ENCODE measurements at places on chromosomes 16 and 17. TPM values are rescaled to one million over a fixed set of nuclear protein-coding genes. Genes with fewer than 3 reads are reported as not detected.

Gene SLC43A2
- 0.57 TPM for total RNA-seq

Gene OMG
- not detected for total RNA-seq

Gene TBC1D3E
- total RNA-seq, result not detected

Gene OR4D1
- 0.18 TPM for total RNA-seq

Gene THUMPD1
- total RNA-seq, result 40.4 TPM

Gene CCL8
- not detected for total RNA-seq

- no peak for DNase-seq
Measured at GRCh38 chr17:61280338-61280737, 119.3 kb upstream of the TBX2 start.

GRCh38 chr17:62712171-62712581 is 84.7 kb downstream of the MRC2 start:
- peak; percentile 28 for DNase-seq

DNA sequence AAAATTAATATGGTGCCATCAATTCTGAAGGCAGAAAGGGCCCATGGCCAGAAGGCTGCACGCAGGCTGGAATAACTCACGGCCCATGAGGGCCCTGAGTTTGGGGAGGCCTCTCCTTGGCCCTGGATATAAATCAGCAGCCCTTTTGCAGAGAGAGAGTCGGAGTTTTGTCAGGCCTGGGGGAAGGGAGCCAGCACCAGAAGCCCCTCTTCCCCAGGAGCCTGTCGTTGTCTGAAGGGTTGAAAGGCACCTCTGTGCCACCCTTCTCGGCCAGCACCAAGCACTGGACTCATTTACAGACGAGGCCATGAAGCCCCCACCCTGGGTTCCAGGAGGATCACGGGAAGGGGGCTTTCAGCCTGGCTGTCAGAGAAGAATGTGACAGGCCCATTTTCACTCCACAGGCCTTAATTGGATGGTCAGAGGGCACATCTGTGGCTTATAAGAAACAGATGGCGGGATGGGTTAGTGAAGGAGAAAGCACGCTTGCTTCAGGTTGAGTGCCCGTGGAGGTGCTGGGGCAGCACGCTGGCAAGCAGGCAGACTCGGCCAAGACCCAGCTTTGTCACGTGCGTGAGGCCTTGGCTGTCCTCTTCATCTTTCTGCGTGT is 140.6 kb downstream of the CLEC16A start:
- DNase-seq, result no peak

- DNase-seq, result no peak
Measured at GRCh38 chr16:85498607-85499006, 114.5 kb upstream of the GSE1 start.

DNA sequence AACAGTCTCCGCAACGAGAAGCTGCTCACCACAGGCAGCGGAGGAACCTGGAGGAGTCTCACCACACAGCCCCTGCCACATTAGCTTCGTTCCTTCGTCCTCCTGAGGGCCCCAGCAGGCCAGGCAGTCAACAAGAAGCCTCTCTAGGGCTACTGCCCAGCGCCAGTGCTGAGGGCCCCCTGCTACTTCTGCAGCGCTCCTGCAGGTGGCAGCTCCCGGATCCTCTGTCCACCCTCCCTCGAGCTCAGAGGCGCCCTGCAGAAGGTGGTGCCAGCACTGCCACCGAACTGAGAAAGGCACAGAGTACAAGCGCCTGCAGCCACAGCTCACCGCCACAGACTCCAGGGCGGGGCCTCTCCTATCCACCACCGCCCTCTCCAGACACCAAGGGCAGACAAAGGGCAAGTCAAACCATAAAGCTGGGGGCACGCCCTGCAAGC is 27.3 kb downstream of the KDM8 start:
- peak; percentile 54 for DNase-seq

DNA sequence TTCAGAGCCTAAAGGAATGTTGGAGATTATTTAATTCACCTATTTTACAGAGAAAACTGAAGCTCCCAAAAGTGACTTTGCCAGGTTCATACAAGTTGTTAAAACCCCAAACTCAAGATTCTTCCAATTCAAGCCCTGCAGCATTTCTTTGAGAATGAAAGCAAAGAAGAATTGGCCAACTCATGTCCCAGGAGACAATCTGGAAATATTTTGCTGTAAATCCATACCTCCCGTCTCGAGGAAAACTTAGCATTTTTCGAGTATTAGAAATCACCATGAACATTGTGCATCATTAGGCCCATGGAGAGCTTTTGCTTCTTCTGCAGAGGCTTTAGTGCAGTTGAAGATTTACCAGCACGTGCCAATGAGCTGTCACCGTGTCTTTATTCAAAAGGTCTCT is 176.4 kb upstream of the KCNJ16 start:
- no peak for DNase-seq

DNA sequence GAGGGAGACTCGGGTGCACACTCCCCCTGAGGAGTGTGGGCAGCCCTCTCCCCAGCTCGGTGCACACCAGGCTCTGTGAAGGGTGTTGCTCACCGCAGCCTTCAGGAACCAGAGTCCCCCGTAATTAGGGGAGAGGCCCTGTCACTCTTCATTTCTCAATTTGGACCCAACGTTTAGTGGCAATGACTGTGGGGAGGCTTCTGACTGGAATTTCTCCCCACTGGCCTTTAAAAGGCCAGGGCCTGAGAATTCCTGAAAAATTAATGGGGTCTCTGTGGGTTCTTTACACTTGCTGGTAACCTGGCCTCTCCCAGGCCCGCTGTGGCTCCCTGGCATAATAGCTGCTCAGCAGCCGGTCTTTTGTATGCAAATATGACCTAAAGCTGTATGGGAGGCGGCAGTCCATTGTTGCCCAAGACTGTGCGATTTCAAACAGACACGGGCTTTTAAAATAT is 209.7 kb downstream of the MSI2 start:
- no peak for DNase-seq

GRCh38 chr16:59259950-59260319 is 525.8 kb upstream of the GOT2 start:
- no peak for DNase-seq

DNA sequence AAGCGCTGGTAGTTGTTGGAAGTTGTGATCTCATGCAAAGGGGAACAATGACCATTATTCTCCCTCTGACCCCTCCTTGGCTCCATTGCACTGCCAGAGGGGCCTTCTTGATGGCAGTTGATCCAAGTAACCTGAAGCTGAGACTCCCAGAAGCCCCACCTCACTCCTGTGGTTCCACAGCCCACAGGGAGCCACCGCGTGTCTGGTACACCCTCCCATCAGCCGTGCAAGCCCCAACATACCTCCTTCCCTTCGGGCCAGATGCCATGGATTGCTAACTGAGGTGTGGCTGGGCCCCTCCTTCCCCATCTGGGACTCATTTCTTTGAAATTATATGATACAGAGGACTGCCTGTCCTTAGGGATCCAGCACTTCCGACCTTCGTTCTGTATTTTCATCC is 17.8 kb downstream of the SAP30BP start:
- no peak for DNase-seq

- DNase-seq, result no peak
Measured at GRCh38 chr16:63415014-63415413, 1378.8 kb upstream of the CDH8 start.

DNA sequence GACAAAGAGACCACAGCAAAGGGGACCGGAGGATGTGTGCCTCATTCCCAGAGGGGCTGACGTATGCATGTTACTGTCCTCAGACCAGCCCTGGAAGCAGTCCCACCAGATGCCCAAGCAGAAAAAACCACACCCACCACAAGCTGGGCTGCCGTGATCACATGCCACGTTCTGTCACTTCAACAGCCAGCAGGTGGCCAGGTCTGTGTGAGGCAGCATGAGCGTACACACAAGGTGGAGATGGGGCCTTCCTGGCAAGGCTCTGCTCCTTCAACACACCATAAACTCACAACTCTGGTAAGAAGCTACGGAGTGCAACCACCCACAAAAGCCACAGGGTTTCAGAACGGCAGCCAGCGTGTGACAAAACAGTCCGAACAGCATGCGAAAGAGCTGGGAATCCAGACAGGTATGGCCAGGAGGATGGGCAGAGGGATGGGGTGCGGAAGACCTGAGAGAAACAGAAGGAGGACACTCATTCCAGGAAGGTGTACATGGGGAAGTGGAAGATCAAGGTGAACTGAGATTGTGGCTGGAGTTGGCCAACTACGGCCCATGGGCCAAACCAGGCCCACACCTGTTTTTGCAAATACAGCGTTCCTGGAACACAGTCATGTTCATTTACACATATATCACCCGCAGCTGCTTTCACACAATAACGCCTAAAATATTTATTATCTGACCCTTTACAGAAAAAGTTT is 27.9 kb downstream of the MBTPS1 start:
- DNase-seq, result peak; percentile 58
